ENCODE measurements at places on chromosomes 7 and 10. TPM values are rescaled to one million over a fixed set of nuclear protein-coding genes. Genes with fewer than 3 reads are reported as not detected.
A peak's percentile ranks its signal among the peaks of the same experiment; 100 is the strongest.

Gene DPYSL4
- 0.21 TPM for total RNA-seq

Gene GSDME
- total RNA-seq = 41.6 TPM

Gene OR13A1
- total RNA-seq = not detected

DNA sequence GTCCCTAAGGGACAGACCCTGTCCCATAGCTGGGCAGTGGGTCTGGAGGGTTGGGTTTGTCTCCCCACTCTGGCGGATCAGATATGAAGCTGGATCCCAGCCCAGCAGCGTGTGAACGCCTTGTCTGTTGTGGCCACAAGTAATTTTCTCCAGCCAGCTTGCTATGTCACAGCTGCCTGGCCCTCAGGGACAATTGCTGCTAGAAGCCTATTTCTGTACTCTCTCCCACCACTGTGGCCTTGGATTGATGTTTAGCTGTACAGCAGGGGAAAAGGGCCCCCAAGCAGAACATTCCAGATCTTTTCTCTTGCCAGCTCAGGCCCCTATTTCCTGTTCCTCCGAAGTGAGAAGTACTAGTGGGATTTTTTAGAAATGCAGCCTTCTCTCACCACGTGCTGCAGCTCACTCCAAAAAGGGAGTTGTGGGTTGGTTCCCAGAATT is 53.5 kb upstream of the WAC start:
- no peak for DNase-seq

DNA sequence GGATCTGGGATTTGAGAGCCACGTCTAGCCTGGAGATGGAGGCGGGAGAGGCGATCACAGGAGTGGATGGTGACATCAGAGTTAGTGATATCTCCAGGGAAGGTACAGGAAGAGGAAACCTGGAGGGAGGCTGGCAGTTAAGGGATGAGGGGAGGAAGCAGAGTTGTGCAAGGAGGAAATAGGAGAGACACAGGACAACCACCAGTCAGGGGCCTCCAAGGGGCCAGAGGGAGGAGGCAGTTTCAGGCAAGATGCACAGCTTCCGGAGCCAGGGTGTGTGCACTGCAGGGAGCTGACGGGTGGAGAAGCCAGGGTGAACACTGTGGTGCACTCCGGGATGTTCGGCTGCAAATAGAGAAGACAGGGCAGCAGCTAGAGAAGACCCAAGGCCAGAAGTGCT is 141.2 kb downstream of the GLI3 start:
- no peak for DNase-seq

- DNase-seq = peak; percentile 83
Observed at GRCh38 chr10:102230264-102230860, 4.3 kb downstream of the ELOVL3 start.

DNA sequence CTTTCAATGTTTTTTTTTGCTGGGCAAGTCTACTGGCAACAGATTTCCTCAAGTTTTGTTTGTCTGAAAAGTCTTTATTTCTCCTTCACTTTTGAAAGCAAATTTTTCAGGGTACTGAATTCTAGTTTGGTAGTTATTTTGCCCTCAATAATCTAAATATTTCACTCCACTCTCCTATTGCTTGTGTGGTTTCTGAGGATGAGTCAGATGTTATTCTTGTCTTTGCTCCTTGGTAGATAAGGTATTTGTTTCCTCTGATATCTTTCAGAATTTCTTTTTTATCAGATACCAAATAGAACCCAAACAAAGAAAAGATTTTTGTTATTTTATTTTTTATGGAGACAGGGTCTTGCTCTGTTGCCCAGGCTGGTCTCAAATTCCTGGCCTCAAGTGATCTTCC is 99.2 kb upstream of the MALRD1 start:
- no peak for DNase-seq

GRCh38 chr10:97882142-97883091 is 32.8 kb downstream of the GOLGA7B start:
- DNase-seq = peak; percentile 98

- peak; percentile 21 for DNase-seq
Observed at GRCh38 chr10:3779158-3779741, 5.8 kb downstream of the KLF6 start.

DNA sequence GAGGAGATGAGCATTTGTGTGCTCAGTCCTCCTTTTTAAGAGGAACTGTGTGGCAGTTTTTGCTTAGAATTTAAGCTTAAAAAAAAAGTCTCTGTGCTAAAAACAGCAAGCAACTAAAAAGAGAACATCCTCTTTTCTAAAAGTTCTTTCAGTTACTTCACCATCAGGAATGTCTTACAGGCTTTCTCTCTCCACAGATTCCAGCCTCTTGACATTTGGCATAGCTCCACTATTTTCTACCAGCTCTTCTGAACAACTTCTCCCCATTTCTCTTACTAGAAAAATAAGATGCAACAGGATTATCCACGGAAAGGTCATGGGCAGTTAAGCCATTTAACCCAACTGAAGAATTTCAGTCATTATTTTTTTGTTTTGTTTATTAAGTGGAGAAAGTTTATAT is 13.2 kb downstream of the PCLO start:
- DNase-seq = no peak
